ENCODE measurements at places on chromosomes 2 and 18. TPM values are rescaled to one million over a fixed set of nuclear protein-coding genes. Genes with fewer than 3 reads are reported as not detected.

The C2orf92 gene
- 8.6 TPM for total RNA-seq

The AGFG1 gene
- 235 TPM for total RNA-seq

The SP5 gene
- 2.6 TPM for total RNA-seq

The CSRNP3 gene
- total RNA-seq: 2.4 TPM

The STPG4 gene
- total RNA-seq: not detected
